ENCODE measurements at places on chromosomes 2 and 18.

GRCh38 chr2:120990451-120990871 lies 254.8 kb downstream of the GLI2 start:
- DNase-seq: no peak

GRCh38 chr2:109435066-109435690 lies 178.6 kb downstream of the SEPTIN10 start:
- DNase-seq: no peak

- DNase-seq: no peak
These were observed 26.5 kb downstream of the LDAH start for GRCh38 chr2:20796374-20796791.

GRCh38 chr2:166081131-166081632 lies 46.6 kb downstream of the SCN1A start:
- no peak for DNase-seq

GRCh38 chr2:36389577-36389976 lies 34.0 kb downstream of the CRIM1 start:
- DNase-seq: no peak

DNA sequence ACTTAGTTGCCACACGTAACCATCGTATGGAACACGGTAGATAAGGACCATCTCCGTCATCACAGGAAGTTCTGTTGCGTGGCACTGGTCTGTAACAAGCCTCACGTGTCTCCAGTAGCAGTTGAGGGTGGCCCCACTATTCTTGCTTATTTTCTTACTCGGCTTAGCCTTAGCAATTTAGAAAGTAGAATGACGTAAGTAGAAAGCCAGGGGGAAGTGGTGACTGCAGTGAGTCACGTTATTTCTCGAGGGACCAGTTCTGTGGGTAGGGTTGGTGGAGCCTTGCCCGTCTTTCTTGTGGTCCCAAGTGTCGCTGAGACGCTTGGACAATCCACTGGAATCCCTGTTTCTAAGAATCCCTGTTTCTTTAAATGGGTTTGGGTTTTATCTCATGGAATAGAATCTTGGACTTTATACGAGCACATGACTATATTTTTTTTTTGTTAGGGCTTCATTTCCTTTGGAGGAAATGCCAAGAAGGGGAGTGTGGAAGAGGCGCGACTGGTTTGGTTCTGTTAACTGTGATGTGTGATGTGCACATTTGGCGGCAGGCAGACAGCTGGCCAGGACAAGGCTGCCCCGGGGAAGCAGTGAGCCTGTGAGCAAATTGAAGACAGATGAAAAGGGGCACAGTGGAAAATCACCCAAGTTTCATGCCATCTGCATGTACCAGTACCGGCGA lies 96.2 kb downstream of the CABLES1 start:
- no peak for DNase-seq

DNA sequence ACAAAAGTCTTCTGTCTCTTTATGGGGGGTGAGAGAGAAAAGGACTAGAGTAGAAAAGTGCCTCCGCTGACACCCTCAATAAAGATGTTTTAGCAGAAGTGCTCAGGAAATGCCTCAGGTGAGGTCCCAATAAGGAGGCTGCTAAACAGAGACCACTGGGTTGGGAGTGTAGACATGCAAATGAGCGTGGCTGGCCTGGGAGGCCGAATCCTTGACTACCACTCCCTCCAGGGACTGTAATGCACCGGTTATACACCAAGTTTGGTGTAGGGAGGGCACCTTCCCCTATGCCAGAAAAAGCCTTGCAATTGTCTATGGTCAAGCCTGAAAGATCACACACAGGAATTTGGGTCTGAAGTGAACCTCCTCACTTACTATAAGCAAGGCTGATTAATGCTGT lies 1.8 kb downstream of the TMX3 start:
- no peak for DNase-seq

GRCh38 chr2:219106251-219106650 lies 45.5 kb upstream of the IHH start:
- no peak for DNase-seq

DNA sequence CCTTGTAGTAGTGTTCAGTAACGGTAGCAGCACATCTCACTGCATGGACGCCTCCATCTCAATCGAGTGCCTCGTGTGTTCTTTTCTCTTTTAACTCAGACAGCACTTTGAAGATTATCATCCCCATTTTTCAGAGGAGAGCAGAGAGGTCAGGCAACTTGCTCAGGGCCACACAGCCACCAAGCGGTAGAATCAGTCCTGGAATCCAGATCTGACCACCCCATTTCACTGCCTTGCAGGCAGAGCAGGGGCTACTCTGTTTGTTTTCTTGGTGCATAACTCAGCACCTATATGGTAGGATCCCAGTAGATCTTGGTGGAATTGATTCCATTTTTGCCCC lies 129.5 kb downstream of the SMAD7 start:
- DNase-seq: no peak

GRCh38 chr2:150621526-150622213 lies 134.2 kb upstream of the RND3 start:
- no peak for DNase-seq

- no peak for DNase-seq
These were observed 25.9 kb upstream of the GPR45 start for GRCh38 chr2:105215586-105216192.

GRCh38 chr2:73243884-73244570 lies 9.9 kb downstream of the CCT7 start:
- peak; percentile 89 for DNase-seq

- no peak for DNase-seq
These were observed 1308.2 kb upstream of the NRXN1 start for GRCh38 chr2:52340171-52340570.

- no peak for DNase-seq
These were observed 75.4 kb upstream of the REV1 start for GRCh38 chr2:99565227-99565626.

- DNase-seq: no peak
These were observed 392.1 kb downstream of the CDH19 start for GRCh38 chr18:66211749-66212148.

DNA sequence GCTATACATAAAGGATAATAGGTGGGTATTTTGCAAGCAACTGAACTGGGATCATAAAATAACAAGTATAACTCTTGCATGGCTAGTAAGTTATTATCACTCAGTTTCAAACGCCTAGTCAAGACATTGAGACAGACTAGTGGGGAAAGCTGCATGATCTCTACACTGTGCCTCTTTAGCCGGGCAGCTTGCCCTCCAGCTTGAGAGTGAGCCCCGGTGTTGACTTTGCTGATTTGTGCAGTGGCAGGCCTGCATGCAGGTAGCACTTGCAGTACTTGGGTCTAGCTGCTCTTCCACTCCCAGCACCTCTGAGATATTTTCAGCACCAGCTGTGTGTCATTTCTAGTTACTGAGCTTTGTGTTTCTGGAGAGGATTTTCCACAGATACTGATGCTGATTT lies 118.8 kb upstream of the DAPL1 start:
- no peak for DNase-seq

DNA sequence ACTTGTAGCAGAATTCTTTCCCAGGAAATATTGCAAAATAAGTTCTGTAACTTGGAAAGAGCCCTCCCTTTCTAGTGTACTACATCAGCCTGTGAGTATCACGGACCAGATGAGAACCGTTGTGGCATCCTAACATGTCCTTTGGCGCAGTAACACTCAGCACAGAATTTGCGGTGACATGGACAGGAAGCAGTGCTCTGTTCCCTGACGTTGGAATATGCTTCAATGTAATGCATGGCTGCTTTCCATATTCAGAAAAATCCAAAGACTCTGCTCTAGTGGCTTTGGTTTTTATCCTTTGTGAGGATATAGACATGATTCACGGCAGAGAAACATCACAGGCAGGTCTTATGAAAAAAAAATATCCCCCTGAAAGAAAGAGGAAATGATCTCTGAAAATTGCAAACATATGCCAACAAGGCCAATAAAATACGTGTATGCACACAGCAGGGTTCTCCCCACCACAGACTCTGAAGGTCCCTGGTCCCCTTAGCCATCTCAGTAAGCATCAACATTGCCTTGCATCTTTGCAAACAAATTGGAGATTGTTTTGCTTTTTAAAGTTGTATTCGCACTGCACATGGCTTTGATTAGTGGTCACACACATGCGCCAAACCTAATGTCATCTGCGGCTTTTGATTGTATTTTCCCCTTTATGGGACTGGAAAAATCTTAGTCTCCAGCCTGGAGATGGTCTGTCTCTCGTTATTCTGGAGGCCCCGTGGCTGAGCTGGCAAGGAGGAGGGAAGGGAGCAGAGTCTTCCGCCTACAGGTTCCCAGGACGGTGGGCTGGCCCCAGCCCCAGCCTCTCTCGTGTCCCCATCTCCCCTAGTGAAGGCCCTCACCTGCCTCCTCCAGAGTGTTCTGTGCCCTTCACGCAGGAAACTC lies 122.9 kb downstream of the COPS8 start:
- no peak for DNase-seq

GRCh38 chr2:26942543-26943295 lies 27.7 kb upstream of the MAPRE3 start:
- peak; percentile 76 for DNase-seq

- DNase-seq: peak; percentile 55
These were observed 13.2 kb upstream of the DNAJC27 start for GRCh38 chr2:24984912-24985311.

DNA sequence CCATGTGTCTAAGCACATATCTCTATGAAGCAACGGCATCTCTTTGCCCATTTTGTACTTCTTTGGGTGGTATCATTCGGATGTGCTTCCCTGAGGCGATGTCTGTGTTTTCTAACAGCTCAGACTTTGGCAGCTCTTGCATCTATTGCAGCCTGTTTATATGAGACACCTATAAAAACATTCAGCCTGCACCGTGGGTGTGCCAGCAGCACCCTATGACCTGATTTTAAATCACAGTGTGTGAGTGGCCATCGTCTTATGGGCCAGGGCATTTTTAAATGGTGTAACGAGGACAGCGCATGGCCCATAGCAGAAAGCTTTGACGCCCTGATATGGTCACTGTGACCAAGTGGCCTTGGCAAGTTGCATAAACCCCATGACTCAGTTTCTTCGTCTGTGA lies 12.9 kb downstream of the NPAS2 start:
- no peak for DNase-seq

DNA sequence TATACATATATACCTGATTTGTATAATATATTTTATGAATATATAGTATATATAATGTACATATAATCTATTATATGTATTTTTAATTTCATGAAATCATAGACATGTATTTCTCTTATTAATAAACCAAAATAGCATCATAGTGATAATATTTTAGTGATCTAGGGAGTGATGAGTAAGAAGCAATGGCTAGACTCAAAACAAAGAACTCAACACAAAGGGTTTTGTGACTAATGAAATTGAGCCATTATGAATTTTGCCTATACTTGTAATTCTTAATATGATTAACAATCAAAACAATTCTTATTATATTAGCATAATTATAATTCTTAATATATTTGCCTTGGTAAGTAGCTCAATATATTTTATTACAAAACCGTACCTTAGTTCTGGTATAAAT lies 1614.1 kb upstream of the TMEFF2 start:
- DNase-seq: no peak

DNA sequence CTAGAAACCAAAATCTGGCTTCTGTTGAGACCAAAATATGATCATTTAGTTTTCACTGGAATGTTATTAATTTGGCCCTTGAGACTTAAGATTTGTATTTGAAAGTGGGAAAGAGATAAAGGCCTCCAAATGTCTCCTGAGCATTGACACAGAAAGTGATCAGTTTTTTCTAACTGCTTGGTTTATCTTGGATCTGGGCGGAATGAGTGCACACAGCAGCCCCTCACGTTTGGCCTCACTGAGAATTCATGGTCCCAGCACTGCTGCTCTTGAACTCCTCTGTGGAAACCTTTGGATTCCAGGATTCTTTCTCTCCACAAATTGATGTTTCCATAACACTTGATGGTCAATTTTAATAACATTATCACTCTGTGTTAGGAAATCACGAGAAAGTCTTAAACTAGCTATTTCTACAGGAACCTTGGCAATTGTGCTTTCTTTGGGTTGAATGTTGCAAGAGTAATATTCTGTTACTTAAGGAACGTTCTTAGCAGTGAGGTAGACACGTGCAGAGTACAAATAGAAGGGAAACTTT lies 180.3 kb upstream of the BCL2L11 start:
- DNase-seq: no peak

DNA sequence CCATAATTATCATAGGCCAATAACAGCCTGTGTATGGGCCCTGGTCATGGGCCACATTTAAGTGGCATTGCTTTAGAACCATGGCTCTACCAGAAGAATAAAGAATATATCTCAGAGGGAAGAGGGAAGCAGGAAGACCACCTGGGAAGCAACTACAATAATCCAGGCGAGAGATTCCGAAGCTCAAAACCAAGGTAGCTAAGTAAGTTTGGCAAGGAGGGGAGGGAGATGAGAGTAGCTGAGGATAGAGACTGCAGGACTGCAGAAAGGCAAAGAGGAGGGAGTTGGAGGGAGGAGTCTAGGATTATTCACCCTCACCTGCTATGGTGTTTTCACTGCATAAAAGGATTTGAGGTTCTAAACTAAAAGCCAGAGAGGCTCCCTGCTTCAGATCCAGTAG lies 293.5 kb downstream of the SETBP1 start:
- DNase-seq: no peak

DNA sequence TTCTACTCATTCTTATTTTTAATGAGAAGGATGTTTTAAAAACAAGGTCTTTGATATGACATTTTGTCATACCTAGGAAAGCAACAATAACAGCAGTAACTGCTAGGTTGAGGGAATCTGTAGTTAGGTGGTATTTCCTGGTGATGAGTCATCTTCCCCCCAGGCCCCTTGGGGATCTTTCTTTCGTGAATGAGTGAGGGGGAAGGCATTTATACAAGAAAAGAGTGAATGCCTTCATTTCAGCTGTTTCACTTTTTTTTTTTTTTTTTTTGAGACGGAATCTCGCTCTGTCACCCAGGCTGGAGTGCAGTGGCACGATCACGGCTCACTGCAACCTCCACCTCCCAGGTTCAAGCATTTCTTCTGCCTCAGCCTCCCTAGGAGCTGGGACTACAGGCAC lies 108.6 kb downstream of the MAP4K4 start:
- no peak for DNase-seq

- no peak for DNase-seq
These were observed 262.7 kb downstream of the ATAD2B start for GRCh38 chr2:23664066-23664788.

GRCh38 chr2:57906152-57906732 lies 140.4 kb upstream of the VRK2 start:
- no peak for DNase-seq

DNA sequence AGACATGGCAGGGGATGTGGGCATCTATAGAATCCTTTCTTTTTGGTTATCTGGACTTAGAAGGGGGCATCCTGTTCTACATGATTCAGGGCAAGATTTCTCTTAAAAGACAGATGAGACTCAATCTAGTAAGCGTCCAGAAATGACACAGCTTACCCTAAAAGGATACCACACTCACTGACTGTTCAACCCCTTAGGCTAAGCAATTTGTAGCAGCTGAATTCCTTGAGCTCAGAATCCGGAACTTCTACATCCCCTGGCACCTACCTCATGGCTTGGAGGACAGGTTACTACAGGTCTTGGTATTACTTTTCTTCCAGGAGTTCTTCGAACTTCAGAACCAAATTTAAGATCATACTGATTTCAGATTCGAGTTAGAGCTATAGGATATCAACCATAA lies 138.4 kb downstream of the LAMA3 start:
- DNase-seq: no peak

- DNase-seq: no peak
These were observed 111.5 kb upstream of the ZNF236 start for GRCh38 chr18:76710646-76711520.
